Stimulated activated CD8-positive, alpha-beta memory T cell treated with anti-CD3 and anti-CD28 coated beads, Interleukin-7, amount 100 ng/mL, for 4 hours (primary cell): ENCODE measurements at places on chromosomes 4 and X.

GRCh38 chr4:175469514-175469913, 342.6 kb downstream of the GPM6A start:
- no peak for DNase-seq

DNA sequence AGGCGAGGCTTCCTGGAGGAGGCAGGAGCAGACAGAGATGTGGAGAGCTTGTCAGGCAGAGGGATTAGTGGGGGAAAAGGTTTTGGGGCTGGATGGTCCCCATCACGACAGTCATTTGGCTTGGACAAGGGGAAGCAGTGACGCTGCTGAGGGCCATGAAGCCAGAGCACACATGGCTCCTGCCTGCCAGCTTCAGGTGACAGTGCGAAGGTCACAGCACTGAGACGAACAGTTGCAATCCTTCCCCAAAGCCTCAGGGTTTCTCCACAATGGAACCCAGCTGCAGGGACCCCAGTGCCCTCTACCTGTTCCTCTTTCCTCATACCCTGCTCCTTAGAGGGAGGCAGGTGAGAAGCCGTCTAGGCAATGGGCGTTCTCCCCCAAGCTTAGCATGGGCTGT, 110.3 kb downstream of the DRD5 start:
- no peak for DNase-seq

GRCh38 chrX:117840645-117841044, 276.0 kb downstream of the KLHL13 start:
- no peak for DNase-seq

GRCh38 chr4:31370866-31371465, 650.8 kb downstream of the PCDH7 start:
- DNase-seq, result no peak

GRCh38 chrX:7542587-7543380, 300.2 kb upstream of the VCX start:
- no peak for DNase-seq

DNA sequence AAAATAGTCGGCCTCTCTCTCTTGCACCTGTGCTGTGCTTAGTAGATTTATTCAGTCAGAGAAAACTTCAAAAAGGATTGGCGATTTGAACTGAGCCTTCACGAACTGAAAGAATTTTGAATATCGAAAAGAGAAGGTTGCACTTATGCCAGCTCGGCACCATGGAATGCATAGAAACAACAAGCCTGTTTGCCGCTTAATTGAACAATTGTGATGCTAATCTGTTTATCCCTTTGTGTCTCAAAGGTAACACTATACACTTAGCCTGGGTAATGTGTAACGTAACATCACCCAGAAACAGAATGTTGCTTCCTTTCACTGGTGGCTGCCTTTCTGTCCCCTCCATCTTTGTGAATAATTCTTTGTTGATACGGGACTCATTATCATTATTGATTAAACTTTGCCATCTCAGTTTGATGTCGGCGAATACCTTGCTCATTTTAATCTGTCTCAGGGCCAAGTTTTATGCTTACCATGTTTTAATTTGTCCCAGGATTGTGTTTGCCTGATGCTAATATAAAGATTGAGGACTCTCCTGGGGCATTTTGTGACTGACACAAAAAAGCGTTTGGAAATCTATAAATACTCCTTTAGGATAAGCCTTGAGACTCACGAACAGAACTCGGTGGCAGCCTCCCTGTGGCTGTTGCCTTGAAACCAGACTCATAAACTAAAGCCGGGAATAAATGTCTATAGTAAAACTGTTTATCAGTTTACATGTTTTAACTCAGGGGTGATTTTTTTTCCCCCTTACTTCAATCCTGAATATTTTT, 400.5 kb downstream of the RAPGEF2 start:
- DNase-seq, result no peak

DNA sequence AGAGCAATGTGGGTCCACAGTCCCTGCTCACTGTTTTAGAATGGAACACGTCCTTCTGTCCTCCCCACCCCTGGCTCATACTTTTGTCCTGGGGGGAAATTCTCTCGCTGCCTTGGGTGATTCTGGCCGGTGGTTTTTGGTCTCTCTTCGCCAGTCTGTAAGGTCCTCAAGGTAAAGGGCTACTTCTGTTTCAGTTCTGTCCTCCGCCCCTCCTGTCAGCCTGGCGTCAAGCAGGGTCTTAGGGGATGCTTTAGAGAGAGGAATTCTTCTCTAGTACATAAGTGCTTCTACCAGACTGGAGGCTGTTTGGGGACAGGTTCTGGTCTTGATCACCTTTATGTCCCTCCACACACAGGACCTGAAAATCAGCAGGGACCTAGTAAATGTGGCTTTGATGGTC, 617 bp upstream of the MRFAP1L1 start:
- no peak for DNase-seq

- DNase-seq, result no peak
Measured at GRCh38 chrX:71107762-71108360, 1.3 kb upstream of the CXorf65 start.

- DNase-seq, result no peak
Measured at GRCh38 chrX:84453351-84454246, 48.7 kb downstream of the HDX start.

DNA sequence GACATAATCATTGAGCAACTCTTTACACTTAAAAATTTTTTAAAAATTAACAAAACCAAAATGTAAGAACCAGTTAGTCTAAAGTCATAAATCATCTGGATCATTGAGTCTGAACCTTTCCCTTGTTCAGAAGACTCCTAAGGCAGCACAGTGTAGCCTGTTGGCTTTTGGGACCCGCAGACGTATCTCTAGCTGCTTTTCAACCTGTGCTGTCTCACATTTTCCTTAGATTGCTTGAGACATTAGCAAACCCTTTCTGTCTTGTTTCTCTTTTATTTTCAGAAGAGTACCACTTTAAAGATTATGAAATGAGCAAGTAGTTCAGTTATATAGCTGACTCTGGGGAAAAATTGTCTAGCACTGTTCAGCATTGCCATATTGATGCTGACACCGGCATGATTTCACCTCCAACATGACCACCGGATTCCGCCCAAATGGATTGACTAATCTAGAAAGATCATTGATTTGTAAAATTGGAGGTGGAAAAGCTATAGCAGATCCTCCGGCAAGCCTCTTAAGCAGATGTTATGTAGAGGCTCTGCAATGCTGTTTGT, 8.9 kb downstream of the TCEANC start:
- DNase-seq, result no peak

DNA sequence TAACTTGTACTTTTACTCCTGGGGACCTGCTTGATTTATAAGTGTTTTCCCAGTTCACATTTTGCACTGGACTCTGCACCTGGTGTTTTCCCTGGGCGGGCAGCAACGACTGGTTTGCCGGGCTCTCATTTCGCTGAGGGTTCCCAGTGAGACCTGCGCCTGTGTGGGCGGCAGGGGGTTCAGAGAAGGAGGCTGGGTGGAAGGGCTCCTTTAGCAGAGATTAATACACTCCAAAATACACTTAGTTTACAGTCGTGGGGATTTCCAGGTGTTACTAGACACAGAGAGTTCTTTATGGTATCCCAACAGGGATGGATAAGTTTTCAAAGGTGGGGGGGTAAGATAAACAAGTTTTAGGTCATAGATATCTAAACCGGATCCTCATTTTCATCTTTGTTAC, 53.0 kb upstream of the SHISA3 start:
- no peak for DNase-seq

DNA sequence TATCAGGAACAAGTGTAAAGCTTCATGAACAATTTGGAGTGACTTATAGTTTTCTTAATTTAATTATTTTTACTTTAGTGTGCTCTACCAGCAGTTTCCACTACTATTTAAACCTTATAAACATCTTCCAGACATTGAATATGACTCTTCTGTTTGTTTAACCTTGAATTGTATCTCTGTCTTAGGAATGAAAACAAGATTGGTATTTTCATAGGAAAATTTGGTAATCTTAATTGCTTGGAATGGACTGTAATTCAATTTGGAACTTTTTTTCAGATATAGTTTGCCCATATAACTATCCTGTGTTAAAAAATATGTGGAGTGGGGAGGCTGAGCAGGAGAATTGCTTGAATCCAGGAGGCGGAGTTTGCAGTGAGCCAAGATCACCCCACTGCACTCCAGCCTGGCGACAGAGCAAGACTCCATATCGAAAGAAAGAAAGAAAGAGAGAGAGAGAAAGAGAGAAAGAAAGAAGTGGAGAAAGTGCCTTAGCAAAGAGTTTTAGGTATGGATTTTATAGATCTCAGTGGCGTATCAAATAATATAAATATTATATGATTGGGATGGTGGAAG, 242.4 kb downstream of the BMPR1B start:
- no peak for DNase-seq

GRCh38 chr4:25580633-25581467, 74.8 kb upstream of the SLC34A2 start:
- DNase-seq, result no peak

- DNase-seq, result no peak
Measured at GRCh38 chrX:34294665-34295064, 162.6 kb upstream of the FAM47A start.
